ENCODE measurements at places on chromosomes 4 and X.
A peak's percentile ranks its signal among the peaks of the same experiment; 100 is the strongest.

DNA sequence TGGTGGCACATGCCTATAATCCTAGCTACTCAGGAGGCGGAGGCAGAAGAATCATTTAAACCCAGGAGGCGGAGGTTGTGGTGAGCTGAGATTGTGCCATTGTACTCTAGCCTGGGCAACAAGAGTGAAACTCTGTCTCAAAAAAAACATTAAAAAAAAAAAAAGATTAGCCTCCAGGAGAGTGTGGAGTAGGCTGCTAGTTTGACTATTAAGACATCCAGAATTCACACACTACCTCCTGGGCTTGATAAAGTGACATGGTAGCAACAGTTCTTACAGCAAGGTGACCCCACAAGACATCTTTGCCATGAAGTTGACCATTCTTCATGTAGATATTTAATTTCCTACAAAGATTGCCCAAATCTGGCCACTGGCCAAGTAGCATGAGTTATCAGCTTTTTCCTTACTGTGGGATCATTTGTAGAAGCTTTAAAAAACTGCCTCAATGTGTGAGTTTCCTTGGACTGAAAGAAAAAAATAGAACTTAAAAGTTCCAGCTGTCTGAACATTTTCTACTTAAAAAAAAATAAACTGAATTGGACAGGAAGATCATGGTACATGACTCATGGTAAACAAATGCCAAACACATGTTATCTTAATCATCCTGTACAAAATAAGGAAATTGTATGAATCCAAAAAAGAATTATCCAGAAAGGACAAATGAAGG is 35.3 kb upstream of the SPRY1 start:
- DNase-seq = no peak

DNA sequence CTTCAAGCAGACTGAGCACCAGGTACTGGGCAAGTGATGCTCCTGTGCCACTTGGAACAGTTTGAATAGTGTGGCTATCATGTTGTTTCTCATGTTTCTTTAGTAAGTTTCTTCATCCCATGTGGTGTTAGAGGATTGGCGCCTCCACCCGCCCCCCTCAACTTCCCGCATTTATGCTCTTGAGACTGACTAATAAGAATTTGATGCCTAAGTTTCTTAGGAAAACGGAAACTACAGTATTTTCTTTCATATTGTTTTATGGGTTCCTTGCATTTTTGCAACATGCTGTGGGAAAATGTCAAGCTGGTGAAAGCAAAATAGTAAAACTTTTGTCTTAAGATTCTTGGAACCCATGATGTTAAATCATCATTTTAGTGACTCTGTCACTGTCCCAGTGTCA is 101.2 kb upstream of the SLC4A4 start:
- no peak for DNase-seq

DNA sequence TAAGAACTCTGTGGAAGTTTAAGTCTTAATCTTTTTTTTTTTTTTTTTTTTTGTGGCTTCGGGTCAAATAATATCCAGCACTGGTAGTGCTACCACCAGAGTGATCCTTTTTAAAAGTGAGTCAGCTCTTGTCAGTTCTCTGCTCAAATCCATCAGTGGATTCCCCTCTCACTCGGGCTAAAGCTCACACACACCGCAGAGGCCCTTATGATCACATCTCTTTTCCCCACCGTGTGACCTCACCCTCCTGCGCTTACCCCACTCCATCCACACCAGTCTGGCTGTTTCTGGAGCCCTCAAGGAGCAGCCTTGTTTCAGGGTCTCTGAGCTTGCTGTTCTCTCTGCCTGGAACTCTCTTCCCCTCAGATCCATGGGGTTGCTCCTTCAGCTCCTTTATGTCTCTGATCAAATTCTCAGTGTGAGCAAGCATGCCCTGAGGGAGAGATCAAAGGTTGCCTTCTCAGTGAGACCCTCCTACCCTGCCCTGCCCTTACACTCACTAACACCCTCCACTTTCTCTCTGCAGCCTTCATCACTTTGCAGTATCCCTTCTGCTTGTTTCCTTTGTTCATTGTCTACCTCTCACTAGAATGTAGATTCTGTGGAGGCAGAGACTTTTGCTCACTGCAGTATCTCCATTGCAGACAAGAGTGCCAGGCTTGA is 19.8 kb upstream of the BEND4 start:
- DNase-seq = no peak

DNA sequence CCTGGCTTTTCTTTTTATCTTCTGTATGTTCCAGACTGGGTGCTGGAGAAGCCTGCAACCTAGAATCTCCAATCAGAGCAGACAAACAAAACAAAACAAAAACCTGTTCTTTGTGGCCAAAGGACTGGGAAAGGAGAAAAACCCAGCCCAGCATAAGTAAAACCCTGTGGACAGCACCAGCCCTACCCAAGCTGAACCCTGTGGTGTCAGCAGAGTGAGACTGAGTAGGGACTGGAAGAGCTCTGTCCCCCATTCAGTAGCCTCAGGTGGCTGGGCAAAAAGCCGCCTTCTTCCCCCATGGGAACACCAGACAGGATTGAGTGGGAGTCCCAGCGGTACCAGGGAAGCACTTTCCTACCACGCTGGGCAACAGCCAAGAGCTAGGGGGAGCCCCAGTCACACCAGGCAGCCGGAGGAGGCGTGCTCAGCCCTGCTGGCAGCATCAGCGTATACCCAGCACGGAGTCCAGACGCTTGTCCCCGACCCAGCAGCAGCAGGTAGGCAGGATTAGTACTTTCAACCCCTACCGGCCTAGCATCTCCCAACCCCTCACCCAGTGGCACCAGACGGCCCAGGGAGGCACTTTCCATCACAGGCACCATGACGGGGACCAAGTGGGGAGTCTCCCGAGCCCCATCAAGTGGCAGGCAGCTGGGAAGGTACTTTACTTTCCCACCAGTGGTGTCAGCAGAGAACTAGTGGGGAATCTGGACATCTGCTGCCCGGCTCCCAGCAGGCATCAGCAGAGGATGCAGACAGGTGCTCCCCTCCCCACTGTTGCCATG is 8.6 kb upstream of the JADE3 start:
- peak; percentile 46 for DNase-seq

GRCh38 chr4:142846108-142846728 is at the start of gene INPP4B:
Gene INPP4B, minus strand, starts transcription at chr4:142846301.
- DNase-seq = peak; percentile 29

DNA sequence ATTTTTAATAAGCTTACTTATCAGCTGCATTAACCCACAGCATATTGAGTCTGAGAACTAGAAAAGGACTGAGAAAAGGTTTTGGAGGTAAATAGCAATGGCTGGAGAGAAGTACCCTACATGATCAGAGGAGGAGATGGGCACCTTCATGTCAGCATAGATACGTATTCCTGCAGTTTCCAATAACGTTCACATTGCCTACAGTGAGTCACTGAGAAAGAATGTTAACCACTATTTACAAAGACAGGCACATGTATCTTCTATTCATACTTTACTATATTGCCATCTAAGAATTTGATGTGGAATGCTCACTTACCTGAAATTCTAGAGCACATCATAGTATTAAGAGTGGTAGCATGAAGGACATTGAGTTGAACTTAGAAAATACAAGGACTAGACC is 92.5 kb downstream of the TLL1 start:
- DNase-seq = no peak

GRCh38 chr4:173380987-173381386 is 10.2 kb downstream of the SAP30 start:
- no peak for DNase-seq

GRCh38 chr4:53924333-53925049 is 139.9 kb downstream of the CHIC2 start:
- no peak for DNase-seq

- no peak for DNase-seq
Measured at GRCh38 chr4:8493484-8493883, 52.9 kb downstream of the TRMT44 start.

- no peak for DNase-seq
Measured at GRCh38 chrX:44842550-44843317, 1.1 kb upstream of the DUSP21 start.

GRCh38 chr4:69073375-69073774 is 22.9 kb upstream of the UGT2B7 start:
- DNase-seq = no peak

GRCh38 chr4:13542577-13543031 is 1.7 kb downstream of the NKX3-2 start:
- DNase-seq = no peak

DNA sequence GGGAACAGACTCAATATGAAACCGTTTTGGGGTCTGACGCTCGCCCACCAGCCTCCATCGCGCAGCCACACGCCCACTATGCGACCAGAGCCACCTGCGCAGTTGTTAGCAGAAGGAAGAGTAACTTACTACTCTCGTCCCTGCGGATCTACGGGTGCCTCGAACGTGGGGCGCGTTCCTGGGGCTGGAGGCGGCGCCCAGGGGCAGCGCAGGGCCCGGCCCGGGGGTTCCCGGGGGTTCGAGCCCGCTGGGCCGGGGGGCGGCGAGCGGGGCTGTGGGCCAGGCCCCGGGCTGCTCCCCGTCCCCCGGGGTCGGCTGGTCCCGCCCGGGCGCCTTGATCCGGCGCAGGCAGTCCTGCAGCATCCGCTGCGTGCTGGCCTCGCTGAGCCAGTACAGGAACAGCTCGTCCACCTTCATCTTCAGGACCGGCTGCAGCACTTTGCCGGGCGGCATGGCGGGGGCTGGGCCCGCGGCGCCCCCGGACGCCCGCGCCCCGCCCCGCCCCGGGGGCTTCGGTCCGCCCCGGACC is 404 bp downstream of the PPP2R3B start:
- no peak for DNase-seq

- no peak for DNase-seq
Measured at GRCh38 chrX:24202465-24203031, 53.0 kb downstream of the ZFX start.

- no peak for DNase-seq
Measured at GRCh38 chr4:147492761-147493160, 11.9 kb downstream of the EDNRA start.

- DNase-seq = no peak
Measured at GRCh38 chr4:170004651-170005295, 21.4 kb downstream of the MFAP3L start.

GRCh38 chr4:112589206-112589605 is 47.5 kb downstream of the ZGRF1 start:
- no peak for DNase-seq

DNA sequence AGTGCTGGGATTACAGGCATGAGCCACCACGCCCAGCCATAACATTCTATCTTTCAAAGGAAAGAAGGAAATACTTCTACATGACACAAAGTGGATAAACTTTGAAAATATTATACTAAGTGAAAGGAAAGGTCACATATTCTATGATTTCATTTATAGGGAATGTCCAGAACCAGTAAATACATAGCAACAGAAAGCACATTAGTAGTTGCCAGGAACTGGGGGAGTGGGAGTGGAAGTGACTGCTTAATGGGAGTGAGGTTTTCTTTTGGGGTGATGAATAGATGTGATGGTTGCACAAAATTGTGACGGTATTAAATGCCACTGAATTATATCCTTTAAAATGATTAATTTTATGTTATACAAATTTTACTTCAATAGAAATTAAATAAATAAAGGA is 95.7 kb upstream of the IL15 start:
- DNase-seq = no peak

- no peak for DNase-seq
Measured at GRCh38 chrX:49856819-49857218, 22.5 kb upstream of the USP27X start.

GRCh38 chr4:112170451-112170993 is 25.3 kb downstream of the FAM241A start:
- DNase-seq = no peak

DNA sequence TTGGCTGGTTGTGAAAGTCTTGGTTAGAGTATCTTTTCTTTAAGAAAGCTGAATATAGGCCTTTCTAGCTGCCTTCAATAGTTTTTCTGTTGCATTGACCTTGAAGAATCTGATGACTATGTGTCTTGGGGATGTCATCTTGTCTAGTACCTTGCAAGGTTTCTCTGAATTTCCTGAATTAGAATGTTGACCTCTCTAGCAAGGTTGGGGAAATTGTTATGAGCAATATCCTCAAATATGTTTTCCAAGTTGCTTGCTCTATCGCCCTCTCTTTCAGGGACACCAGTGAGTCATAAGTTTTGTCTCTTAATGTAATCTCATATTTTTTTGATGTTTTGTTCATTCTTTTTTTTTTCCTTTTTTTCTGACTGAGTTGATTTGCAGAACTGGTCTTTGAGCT is 194.7 kb downstream of the RAB28 start:
- no peak for DNase-seq

- no peak for DNase-seq
Measured at GRCh38 chr4:104905065-104905464, 241.6 kb upstream of the TET2 start.

- no peak for DNase-seq
Measured at GRCh38 chrX:118510111-118510510, 14.5 kb downstream of the DOCK11 start.

- DNase-seq = no peak
Measured at GRCh38 chr4:166972071-166972470, 262.2 kb downstream of the SPOCK3 start.

- DNase-seq = no peak
Measured at GRCh38 chr4:54104907-54105306, 4.9 kb downstream of the GSX2 start.

GRCh38 chr4:3491681-3492405 is 28.7 kb downstream of the DOK7 start:
- no peak for DNase-seq

- DNase-seq = no peak
Measured at GRCh38 chrX:5290635-5291034, 938.0 kb downstream of the NLGN4X start.

- DNase-seq = no peak
Measured at GRCh38 chr4:3009422-3009821, 46.1 kb downstream of the GRK4 start.

DNA sequence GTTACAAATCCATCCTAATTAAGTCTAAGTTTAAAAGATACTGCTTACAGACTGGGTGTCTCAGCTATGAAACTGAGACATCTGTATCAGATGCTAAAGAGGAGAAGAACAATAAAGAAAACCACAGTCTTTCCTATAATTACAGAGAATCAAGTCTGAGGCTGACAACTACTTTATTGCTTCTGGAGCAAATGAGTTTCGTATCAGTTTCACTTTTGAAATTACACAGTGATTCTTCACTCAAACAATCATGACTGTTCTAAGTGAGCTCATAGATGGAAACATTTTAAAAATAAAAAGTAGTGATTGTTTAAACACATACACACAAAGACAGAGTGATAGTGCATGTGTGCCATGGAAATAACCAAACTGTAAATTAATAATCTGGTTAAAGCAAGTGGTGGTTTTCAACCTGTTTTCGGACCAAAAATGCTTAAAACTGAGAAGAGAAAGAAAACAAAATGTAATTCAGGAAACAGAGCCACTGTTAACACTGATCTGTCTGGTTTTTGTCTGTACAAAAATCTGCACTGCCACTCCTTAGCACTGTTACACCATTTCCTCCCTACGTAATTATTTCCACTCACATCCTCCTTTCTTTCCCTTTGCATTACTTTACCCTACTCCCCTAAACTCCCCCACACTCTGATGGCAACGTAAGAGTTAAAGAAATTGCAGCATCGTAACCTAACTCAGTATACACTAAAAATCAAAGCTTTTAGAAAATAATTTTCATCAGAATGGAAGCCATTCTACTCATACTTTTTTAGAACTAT is 12.5 kb downstream of the RFC1 start:
- DNase-seq = no peak

DNA sequence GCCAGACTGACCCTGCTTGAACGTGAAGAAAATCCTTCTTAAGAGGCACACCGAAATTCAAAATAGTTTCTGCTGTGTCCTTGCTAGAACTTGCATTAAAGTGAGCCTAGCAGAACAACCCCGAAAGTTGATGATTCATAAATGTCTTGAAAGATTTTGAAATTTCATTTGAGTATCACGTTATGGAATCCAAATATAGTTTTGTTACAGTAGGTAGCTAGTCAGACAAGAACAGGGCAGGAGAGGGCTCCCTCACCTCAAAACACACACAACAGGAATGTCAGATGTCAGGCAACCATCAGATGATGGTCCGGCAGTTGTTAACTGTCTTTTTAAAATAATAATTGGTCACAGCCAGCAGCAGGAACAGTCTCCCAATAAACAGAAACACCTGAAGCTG is 259.6 kb upstream of the GNPDA2 start:
- DNase-seq = no peak

Data from NCI-H2029 (cell line).